ENCODE measurements at places on chromosomes 4 and X. TPM values are rescaled to one million over a fixed set of nuclear protein-coding genes. Genes with fewer than 3 reads are reported as not detected.
A peak's percentile ranks its signal among the peaks of the same experiment; 100 is the strongest.

- DNase-seq = peak; percentile 65
Observed at GRCh38 chr4:153785910-153786721, 2.8 kb downstream of the SFRP2 start.

DNA sequence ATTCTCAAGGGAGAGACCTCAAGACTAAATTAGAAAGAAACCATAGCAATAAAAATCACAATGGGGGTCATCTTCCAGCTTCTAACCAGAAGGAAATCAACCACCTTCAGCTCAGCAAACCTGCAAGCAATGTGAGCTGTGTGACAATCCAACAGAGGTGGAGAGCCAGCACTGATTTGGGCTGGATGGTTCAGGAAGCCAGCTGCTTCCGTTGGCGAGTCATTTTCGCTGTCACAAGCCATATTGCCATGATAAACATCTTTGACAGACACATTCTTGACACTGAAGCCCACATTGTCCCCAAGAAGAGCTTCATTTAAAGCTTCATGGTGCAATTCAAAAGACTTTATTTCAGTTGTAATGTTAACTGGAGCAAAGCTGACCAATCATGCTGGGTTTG is 22.7 kb downstream of the F8A1 start:
- no peak for DNase-seq

DNA sequence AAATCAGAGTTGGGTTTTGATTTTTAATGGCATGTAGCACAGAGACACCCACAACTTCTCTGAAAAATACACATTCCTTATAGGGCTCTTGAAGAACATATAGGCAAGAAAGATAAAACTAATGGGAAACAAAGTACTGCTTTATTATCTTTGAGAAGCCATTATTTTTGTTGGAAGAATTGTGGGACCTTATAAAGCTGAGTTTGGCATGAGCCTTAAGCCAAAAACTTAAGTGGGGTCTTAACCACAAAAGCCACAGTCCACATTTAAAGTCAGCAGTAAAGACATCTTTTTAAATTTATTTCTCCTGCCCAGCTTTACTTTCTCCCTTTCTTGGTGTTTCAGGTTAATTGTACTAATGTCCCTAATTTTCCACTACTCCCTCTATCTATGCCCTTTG is 1297.3 kb downstream of the C4orf33 start:
- DNase-seq = no peak

DNA sequence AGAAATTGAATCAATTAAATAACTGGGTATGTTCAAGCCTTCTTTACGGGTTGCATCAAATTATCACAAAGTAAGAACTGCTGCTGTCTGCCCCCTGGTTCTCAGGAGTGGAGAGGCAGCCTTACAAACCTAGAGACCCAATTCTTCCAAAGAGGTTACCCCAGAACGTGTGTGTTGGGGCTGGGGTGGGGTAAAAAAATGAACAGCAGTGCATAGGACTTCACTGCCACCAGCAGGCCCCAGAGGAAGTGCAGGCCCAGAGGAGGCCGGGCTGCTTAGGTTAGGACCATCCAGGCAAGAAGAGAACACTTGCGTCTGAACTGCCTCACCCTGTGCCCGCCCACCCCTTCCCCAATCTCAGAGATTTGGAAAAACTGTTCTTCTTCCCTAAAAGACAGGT is 1.5 kb upstream of the NWD2 start:
- DNase-seq = no peak

DNA sequence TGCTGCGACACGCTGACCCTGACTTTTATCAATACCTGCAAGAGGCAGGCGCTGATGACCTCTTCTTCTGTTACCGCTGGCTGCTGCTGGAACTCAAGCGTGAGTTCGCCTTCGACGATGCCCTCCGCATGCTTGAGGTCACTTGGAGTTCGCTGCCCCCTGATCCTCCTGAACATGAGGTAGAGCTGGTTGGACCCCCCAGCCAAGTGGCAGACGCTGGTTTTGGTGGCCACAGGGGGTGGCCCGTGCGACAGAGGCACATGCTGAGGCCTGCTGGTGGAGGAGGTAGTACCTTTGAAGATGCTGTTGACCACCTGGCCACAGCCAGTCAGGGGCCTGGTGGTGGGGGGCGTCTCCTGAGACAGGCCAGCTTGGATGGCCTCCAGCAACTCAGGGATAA is 14.2 kb upstream of the RBM3 start:
- no peak for DNase-seq

- no peak for DNase-seq
Observed at GRCh38 chr4:105504744-105505143, 30.9 kb upstream of the PPA2 start.

DNA sequence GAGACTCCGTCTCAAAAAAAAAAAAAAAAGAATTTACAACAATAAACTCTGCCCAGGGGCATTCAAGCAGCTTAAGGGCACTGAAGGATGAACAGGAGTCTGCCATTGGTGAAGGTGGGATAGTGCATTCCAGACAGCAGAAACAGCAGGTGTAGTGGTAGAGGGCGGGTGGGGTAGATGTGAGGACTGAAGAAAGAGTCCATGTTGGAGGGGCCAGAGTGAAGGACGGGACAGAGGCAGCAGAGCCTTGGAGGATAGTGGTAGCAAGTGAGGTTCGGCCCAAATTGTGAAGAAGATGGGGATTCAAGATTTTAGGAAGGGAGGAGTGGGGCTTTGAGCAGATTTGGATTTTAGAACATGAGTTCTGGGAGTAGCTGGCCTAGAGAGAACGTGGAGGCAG is 75.7 kb downstream of the MED28 start:
- no peak for DNase-seq

- peak; percentile 7 for DNase-seq
Observed at GRCh38 chr4:111334361-111334760, 711.5 kb upstream of the PITX2 start.

- DNase-seq = no peak
Observed at GRCh38 chrX:10781847-10782530, 161.6 kb upstream of the MID1 start.

DNA sequence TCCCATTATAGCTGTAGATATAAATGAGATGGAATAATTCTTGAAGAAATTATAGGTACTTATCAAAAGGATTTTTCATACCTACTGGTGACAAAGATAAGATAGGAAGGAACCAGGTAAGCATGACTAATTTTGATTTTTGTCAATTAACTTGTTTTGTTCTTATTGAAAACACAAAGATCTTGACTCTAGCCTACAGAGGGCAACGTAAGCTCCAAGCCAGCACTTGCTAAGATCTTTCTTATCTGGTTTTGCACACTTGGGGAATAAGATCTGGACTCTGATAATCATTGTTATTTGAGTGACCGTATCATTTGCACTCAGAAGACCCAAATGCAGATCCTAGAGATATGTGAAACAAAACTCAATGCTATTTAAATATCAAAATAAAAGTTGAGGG is 223.4 kb downstream of the VEGFC start:
- peak; percentile 10 for DNase-seq

DNA sequence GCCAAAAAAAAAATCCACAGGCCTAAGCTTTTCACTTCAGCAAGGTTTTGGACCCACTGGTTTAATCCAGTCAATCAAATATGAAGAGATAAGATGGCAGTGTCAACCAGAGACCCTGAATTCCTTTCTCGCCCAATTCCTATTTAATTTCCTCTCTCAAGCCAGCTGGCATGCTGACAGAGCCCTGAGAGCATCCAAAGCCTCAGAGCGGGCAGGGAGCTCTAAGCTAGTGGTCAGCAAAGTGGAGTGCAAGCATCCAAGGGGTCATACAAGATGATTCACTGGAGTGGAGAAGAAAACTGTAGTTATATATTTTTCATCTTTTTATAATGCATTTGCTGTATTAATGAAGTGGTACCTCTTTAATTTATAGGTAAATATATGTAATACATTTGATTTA is 37.8 kb upstream of the PRPS2 start:
- DNase-seq = no peak

Gene PNCK
- not detected for total RNA-seq

Gene AKAP4
- not detected for total RNA-seq

Gene ARX
- not detected for total RNA-seq
